ENCODE measurements at places on chromosomes 3 and 15. TPM values are rescaled to one million over a fixed set of nuclear protein-coding genes. Genes with fewer than 3 reads are reported as not detected.

GRCh38 chr3:107945417-107946094 lies 145.3 kb downstream of the CD47 start:
- no peak for DNase-seq

DNA sequence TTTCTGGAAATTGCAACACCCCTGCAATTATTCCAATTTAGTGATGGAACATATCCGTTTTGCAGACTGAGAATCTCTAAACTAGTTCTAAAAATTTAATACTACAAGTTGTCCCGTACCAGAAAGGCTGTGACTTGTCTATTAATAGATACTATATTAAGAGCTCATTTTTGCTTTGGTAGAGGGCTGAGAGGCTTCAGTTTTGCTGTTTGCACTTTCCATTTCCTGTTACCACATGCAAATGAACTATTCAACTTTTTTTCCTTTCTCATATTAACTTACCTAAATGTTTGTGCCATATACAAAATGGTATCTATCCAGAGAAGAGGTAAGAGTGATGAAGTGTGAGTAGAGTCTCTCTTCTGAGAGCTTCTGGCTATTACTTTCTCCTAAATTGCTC lies 101.5 kb upstream of the CRBN start:
- DNase-seq: no peak

GRCh38 chr3:123809597-123809996 lies 74.5 kb downstream of the MYLK start:
- no peak for DNase-seq

GRCh38 chr15:31457161-31457560 lies 130.5 kb downstream of the KLF13 start:
- no peak for DNase-seq

GRCh38 chr15:99467853-99468464 lies 97.8 kb upstream of the MEF2A start:
- DNase-seq: no peak

DNA sequence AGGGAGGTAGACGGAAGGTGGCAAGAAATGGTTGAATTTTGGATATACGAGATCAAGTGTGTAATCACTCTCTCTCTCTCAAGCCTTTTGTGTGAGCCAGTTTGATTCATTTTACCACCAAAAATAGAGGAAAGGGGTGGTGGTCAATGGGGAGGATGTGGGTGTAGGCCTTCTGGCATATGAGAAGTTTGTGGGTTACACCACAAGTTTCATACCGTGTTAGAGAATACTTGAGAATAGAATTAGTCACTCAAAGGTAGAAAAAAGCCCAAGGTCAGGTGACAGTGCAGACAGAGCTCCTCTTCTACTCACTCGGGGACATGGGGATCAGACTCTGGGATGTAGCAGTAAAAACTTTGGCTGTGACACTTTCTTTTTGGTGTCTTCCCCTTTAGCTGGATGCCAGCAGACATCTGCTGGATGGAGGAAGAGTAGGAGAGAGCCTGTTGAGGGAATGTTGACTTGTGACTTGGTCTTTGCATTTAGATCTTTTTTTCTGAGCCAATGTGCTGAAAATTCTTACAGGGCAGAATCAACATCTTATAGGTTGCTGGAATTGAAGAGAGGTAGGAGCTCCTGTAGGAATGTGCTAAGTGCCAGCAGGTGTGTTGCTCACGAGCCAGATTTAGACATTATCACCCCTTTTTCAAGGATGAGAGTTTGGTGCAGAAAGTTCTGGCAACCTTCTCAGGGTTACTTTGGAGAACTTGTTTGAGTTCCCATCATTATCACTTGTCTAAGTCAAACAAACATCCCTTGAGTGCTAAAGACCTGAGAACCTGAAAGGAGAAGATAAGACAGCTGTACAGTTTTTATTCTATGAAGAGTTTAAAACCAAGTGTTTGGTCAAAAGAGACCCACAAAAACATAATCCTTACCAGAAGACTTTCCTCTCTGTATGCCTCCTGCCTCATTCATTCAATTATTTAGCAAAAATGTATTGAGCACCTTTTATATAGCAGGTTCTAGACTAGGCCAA lies 43.9 kb upstream of the RYK start:
- DNase-seq: no peak

DNA sequence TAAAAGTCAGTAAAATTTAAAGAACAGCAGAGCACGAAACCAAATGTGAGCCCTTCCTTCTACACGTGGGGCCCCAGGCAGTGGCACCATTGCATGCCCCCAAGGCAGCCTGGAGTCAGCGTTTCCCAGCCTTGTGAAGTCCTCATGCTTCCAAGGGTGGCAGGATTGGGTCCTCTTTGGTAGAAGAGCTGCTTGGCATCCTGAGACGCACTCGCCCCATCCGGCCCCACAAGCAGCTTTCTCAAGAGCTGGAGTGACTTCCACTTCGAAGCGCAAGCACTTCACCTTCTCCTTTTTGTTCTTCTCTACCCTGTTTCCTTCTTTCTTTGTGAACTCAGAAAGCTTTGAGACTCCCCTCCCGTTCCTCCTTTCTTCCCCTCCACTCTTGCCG lies 34.7 kb downstream of the ZNF710 start:
- peak; percentile 49 for DNase-seq

- DNase-seq: peak; percentile 54
Measured at GRCh38 chr3:65871305-65872141, 167.2 kb downstream of the MAGI1 start.

GRCh38 chr3:39529577-39529976 lies 62.1 kb downstream of the MOBP start:
- DNase-seq: no peak

GRCh38 chr3:50132421-50133282 lies 22.5 kb upstream of the SEMA3F start:
- DNase-seq: no peak

DNA sequence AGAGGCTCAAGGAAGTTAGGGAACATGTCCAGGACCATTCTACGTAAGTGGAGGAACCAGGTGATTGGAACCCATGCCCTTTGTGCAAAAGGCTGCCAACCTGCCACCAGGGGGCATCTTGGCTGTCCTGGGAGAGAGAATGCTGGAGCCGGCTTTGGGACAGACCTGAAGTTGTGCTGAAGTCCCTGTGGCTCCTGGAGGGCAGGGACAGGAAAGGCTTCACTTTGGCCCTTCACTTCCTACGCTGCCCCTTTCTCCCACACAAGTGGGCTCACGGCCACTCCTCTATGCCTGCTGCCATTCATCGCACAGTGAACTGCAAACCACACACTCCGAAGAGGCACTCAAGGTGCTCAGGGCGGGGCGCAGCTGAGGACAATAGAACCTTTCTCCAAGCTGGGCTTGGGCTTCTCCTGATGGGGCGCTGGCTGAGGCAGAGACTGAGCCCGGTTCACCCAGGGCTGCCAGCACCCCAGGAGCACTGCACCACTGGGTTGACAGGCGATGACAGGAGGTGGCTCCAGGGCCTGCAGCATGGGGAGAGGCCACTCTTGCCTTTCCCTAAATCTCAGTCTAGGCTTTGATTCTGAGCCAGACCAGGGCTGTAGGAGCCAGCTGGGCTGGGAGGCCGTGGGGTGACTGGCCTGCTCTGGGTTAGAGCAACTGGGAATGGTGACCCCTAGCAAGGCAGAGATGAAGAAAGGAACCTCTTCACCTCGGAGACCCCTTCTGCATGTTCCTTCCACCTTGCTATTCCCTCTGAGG lies 8.4 kb downstream of the SHF start:
- peak; percentile 55 for DNase-seq

DNA sequence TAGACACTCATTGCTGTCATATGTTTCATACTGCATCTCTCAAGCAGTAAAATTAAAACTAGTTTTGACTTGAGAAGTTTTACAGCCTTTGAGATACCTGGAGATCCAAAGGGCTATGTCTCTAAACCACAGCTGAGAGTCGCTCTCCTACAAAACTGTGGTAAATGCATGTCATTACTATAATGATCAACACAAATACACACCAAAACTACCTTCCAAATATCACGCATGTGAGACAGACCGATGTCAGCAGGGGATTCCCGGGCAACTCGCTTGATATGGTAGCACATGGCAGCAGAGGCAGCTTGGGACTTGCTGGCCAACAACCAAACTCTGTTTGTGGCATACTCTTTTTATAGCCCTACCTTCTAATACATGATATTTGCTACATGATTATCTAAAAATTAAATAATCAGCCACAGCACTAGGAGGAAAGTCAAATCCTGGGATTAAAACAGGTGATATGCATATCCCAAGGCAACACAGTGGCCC lies 56.3 kb downstream of the PDZRN3 start:
- peak; percentile 44 for DNase-seq

DNA sequence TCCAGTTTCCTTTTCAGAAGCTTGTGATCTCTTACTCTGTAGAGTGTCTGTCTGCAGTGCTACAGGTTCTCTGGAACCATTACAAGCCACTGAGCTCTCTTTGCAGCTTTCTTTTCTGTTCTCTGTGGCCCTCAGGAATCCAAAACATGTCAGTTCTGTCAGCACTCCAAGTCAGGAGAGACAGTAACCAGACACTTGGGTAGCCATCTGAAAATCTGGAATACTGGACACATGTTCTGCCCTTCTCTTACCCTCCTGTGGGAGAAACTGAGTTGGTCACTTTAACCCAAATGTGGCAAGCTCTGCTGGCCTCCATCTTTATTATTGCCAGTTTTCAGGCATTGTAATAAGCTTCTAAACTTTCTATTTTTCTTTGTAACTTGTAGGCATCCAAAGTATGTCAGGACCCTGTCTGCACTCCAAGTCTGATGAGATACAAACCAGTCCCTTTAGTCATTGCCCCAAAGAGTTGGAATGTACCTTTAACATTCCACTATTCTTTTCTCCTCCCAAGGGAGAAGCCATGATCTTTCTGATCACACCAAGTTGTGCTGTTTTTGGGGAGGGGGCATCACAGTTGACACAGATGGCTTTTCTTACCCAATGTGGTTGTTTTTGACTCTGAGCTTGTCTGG lies 183.7 kb downstream of the DPH6 start:
- DNase-seq: no peak

GRCh38 chr3:111714305-111714704 lies 119.2 kb upstream of the ZBED2 start:
- DNase-seq: no peak

DNA sequence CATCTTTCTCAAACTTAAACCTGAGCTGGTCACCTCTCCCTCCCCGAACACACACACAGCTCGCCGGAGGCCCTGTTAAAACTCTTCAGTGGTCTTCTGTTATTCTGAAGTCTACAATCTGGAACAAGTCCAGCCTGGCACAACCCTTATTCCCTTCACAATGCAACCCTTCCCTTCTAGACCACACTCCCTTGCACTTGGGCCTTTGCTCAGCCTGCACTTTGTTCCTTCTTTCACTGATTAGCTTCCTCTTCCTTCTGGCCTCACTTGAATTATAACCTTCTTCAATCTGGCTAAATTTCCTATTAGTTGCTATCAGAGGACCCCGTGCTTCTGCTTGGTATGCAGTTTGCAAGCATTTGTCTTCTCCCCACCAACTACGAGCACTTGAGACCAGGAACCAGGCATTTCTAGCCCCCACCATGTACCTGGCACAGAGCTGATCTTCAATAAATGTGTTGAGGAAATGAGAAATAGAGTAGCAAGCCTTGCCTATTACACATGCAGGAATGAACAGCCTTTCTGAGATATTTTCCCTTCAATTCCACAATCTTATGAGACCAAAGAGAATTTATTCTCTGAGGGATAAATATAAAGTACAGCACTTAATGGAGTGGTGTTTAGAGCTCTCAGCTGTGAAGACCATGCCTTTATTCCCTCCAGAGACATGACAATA lies 663.1 kb upstream of the ADAMTS9 start:
- no peak for DNase-seq

- DNase-seq: no peak
Measured at GRCh38 chr3:148839805-148840204, 12.2 kb downstream of the CPB1 start.

- DNase-seq: no peak
Measured at GRCh38 chr15:58401991-58402649, 29.7 kb upstream of the LIPC start.

ARHGEF26 gene
- 1.4 TPM for total RNA-seq

MAP2K5 gene
- total RNA-seq: 22.0 TPM
